PC-9 (cell line): ENCODE measurements at places on chromosomes 11 and 22. TPM values are rescaled to one million over a fixed set of nuclear protein-coding genes. Genes with fewer than 3 reads are reported as not detected.

The FBLN1 gene
- 158 and 167 TPM in 2 replicates for total RNA-seq

The DAGLA gene
- 8.3 and 10.1 TPM in 2 replicates for total RNA-seq

The HORMAD2 gene
- 0.20 TPM in 1 of 2 replicates, not detected in the other for total RNA-seq

The LDHA gene
- total RNA-seq = 716 and 962 TPM in 2 replicates

The RHOD gene
- 127 and 156 TPM in 2 replicates for total RNA-seq

The NEFH gene
- 5.1 and 6.9 TPM in 2 replicates for total RNA-seq

The PDXP gene
- total RNA-seq = 10.9 and 13.5 TPM in 2 replicates

The CASP5 gene
- total RNA-seq = not detected in 2 replicates

The HSPB2 gene
- total RNA-seq = 0.28 and 0.80 TPM in 2 replicates

The OR5A2 gene
- not detected in 2 replicates for total RNA-seq

- DNase-seq = no peak
These were observed 517.9 kb downstream of the TBC1D22A start for GRCh38 chr22:47280301-47280700.

DNA sequence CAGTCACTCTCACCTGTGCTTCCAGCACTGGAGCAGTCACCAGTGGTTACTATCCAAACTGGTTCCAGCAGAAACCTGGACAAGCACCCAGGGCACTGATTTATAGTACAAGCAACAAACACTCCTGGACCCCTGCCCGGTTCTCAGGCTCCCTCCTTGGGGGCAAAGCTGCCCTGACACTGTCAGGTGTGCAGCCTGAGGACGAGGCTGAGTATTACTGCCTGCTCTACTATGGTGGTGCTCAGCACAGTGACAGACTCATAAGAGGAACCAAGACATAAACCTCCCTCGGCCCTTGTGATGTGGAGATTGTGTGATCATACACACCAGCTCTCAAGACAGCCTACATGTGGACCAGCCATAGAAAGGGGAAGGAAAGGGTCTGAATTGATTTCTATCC is 113.3 kb downstream of the ZNF280B start:
- DNase-seq = no peak

DNA sequence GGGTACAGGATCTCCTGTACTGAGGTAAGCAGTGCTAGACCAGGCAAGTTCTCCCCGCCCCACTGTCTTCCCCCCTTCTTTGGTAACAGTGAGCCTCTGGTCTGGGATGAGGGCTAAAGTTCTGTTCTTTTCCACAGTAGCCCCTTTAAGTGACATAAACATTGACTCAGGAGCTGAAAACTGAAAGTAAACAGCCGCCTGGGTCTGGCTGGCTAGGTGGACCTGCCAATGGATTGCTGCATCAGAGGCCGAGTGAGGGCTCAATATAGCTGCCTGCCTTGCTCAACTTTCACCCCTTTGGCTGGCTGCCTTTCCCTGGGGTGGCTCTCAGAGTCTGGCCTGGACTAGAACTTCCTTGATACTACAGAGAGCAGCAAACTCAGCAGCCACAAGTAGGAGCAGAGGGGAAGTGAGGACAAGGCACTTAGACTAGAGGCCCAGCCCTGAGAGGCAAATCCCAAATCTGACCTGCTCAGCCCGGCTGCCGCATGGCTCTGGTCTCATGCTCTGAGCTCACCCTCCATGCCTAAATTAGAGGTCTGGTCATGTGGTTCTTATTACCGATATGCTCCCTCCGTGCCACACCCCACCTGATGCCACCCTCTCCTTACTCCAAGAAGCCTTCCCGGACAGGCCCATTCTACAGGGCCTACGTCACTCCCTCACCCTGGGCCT is 9.6 kb upstream of the UCP3 start:
- peak; percentile 98 for DNase-seq

GRCh38 chr11:1912289-1912878 is 7.1 kb upstream of the TNNT3 start:
- DNase-seq = no peak

DNA sequence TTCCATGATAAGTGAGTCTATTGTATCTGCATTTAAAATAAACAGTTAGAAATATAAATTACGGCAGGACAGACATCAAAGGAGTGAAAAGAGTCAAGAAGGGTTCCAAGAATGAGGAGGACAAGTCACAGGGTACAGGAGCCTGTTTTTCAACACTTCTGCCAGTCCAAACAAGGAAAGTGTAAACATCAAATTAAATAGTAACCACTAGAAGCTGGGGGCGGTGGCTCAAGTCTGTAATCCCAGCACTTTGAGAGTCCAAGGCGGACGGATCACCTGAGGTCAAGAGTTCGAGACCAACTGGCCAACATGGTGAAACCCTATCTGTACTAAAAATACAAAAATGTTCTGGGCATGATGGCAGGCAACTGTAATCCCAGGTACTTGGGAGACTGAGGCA is 219.6 kb downstream of the LUZP2 start:
- DNase-seq = no peak

DNA sequence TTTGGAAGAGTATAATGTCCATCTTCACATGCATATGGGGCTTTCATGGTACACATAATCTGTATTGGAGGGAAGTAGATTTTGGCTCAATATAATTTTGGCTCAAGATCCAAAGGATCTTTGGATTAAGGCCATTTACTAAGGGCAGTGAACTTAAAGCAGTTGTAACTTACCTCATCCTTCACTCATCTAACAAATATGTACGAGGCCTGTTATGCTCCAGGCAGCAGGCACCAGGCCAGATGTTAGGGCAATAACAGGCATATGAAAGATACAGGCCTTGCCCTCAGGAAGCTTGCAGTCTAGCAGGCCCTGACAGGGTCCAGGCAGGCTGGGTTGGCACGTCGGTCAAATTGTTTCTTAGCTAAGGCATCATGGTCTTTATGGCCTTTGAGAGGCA is 44.6 kb downstream of the LIF start:
- peak; percentile 45 for DNase-seq

GRCh38 chr11:12674936-12675696 is 895 bp downstream of the TEAD1 start:
- no peak for DNase-seq

DNA sequence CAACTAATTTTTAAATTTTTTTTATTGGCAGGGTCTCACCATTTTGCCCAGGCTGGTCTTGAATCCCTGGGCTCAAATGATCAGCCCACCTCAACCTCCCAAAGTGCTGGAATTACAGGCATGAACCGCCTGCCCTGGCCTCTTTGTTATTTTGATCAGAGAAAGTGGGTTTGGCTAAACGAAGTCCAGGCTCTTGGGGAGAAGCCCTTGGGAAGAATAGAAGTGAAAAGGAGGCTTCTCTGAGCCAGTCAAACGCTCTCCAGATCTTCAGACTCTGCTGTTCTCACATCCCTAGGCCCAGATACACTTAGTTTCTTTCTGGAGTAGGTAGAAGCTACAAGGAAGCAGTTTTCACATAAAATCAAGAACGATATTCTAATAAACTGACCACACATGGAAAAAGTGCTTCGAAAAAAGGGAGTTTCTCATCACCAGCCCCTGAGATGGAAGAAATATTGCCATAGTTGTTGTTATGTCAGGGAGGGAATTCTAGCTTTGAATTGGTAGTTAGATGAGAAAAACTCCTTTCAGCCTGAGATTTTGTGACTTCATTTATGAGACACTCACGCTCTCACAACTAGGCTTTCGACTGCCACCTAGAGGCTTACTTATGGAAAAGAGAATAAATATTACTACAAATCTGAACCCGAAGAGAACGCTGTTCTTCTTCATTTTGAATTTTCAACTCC is 41.7 kb upstream of the AQP11 start:
- DNase-seq = peak; percentile 39

DNA sequence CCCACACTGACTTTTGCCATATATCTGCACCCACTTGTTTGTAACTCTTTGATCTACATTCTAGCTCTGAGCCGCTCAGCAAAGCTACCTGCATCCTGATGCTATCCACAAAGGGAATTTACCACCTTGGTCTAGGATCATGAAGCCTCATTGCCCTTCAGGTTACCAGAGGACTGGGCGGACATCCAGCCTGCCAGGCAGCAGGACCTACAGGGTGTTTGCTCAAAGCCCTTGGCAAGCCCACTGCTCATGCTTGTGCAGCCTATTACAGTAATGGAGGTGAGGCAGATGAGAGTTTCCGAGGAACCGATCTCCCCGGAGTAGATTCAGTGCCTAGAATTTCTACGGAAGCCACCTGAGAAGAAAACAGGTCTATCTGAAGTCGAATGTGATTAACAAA is 417.2 kb downstream of the OPCML start:
- DNase-seq = no peak
